ENCODE measurements at places on chromosomes 2 and 18. TPM values are rescaled to one million over a fixed set of nuclear protein-coding genes. Genes with fewer than 3 reads are reported as not detected.

GRCh38 chr2:53510401-53510800 is 257.2 kb upstream of the CHAC2 start:
- no peaks in the 10 kb centered on the region for H3K36me3 ChIP-seq
- H3K4me3 ChIP-seq = no peak overlapping the region
- H3K27ac ChIP-seq = no peak overlapping the region
- H3K4me1 ChIP-seq = no peaks in the 10 kb centered on the region

Gene DSEL
- 4.2 TPM for total RNA-seq

DNA sequence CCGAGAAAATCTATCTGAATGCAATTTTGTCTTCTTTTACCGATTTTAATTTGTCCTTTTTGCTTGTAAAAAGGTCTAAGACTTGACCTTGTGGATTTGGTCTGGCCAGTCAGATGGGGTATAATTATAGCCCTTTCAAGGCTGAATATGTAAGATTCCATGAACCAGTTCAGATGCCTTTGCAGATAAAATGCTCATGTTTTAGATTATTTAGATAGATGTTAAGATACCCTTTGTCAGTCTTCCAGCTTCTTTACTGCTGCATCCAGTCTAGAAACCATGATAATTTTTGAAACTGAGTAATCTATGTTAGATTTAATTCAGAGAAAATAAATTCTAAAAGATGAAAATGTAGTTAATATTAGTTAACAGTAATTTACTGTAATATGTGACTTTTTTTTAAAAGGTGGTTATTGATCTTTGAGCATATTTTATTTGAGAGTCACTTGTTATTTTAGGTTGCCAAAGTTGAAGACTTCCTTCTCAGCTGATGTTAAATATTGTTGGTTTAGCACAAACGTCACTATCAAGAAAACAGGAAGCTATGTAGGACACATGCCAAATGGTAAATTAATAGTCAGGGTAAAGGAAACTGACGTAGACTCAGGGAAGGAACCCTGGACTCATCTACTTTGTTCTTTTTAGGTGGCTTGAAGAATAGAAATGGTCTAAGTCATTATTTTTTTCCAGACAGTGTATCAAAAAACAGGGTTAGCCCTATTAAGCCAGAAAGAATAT is 29.8 kb downstream of the BABAM2 start:
- H3K36me3 ChIP-seq = no peaks in the 10 kb centered on the region
- peaks cover 28% of the 10 kb centered on the region for H3K4me1 ChIP-seq
- no peaks in the 10 kb centered on the region for H3K27me3 ChIP-seq
- H3K27ac ChIP-seq = peak overlapping the region; percentile 71
- DNase-seq = no peak
- no peak overlapping the region for H3K4me3 ChIP-seq

Gene LOXHD1
- 0.26 TPM for total RNA-seq

DNA sequence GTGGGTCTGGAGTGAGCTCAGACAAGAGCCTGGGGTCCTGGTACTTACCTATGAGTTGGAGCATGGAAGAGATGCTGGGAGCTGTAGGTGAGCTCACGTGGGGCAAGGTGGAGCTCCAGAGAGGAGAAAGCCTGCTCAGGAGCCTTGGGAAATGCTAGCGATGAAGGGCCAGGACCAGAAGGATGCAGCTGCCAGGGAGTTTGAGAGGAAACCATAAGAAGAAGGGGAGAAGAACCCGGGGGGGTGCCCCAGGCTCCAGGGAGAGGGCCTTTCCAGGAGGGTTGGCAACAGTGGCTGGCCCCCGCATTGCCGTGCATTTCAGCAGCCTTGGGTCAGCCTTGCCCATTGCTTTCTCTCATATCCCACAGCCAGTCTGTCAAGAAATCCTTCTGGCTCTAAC is 268.7 kb downstream of the GLI2 start:
- no peak overlapping the region for H3K27ac ChIP-seq
- no peak for DNase-seq
- no peaks in the 10 kb centered on the region for H3K36me3 ChIP-seq
- H3K27me3 ChIP-seq = no peaks in the 10 kb centered on the region

DNA sequence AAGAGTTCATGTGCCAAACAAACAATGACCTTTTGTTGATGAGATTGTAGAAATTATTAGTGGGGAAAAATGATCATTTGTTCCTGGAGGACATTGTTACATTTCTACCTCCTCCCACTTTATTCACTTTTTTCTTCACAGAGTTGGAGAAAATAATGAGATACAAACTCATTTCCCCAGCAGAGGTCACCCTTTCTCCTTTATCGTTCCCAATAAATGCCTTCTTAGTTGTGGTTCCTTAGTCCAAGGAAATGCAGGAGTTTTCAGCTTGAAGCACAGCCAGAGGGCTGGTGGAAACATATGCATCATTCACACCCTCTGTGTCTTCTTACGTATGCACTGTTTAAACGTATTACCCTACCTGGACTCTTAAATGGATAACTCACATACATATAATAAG is 108.8 kb downstream of the SLC4A3 start:
- no peak overlapping the region for H3K27ac ChIP-seq
- H3K27me3 ChIP-seq = no peaks in the 10 kb centered on the region
- no peaks in the 10 kb centered on the region for H3K4me1 ChIP-seq
- H3K36me3 ChIP-seq = no peaks in the 10 kb centered on the region
- H3K4me3 ChIP-seq = no peak overlapping the region

Gene FSHR
- not detected for total RNA-seq

Gene POTEC
- total RNA-seq = 4.0 TPM

Gene CCBE1
- total RNA-seq = 4.4 TPM

- no peak overlapping the region for H3K4me3 ChIP-seq
- DNase-seq = no peak
- H3K36me3 ChIP-seq = no peaks in the 10 kb centered on the region
- no peaks in the 10 kb centered on the region for H3K4me1 ChIP-seq
These were observed 141.6 kb downstream of the ICOS start for GRCh38 chr2:204078003-204078698.

DNA sequence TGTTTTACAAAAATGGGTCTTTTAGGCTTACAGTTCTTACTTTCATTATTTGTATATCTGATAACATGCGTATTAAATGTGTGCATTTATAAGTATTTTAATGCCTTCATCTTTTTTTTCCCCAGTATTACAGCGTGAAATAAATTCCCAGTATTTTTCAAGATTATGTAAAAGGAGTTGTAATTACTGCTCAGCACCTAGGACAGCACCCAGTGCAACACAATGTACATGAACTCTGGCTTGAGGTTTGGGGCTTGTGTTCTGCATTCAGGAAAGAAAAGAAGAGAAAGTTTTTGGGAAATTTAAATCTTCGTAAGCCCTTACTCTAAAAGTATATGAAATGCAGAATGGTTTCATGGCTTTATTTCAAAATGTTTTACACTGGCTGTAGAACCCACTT is 16.7 kb downstream of the ZNF638 start:
- H3K27ac ChIP-seq = no peak overlapping the region
- H3K27me3 ChIP-seq = no peaks in the 10 kb centered on the region
- H3K4me3 ChIP-seq = no peak overlapping the region
- no peak for DNase-seq

- no peak overlapping the region for H3K4me3 ChIP-seq
- H3K36me3 ChIP-seq = no peaks in the 10 kb centered on the region
- no peak for DNase-seq
- peak overlapping the region; percentile 36 for H3K27ac ChIP-seq
These were observed 222.7 kb downstream of the PIEZO2 start for GRCh38 chr18:10926621-10927161.
